ENCODE measurements at places on chromosomes 6 and 20.
A peak's percentile ranks its signal among the peaks of the same experiment; 100 is the strongest.

GRCh38 chr6:166512567-166512966, 73.9 kb downstream of the RAMACL start:
- DNase-seq = no peak

GRCh38 chr6:108168090-108168463, 2.3 kb downstream of the NR2E1 start:
- no peak for DNase-seq

- no peak for DNase-seq
These were observed 178.2 kb downstream of the GJA10 start for GRCh38 chr6:90072501-90072900.

DNA sequence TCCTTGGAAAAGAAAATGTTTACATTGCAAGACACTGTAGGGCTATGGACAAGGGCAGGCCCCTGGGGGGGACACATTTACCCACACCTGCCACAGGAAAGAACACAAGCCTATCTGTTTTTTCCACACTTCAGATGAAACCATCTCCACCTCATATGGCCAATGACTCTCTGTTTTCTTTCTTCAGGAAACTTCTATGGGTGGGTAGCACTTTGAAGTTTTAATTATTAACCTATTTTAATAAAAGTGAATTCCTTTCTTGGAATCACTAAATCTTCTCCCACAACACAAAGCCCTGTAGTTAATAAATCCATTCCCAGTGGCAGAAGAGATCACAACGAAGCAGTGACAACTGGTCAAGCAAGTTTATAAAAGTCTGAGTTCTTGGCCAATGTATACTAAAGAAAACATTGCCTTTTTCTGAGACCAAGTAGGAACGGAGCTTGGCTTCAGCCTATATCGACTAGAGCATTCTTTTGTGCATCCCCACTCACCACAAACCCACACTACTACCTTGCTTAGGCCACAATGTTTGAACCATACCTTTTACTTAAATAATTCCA, 125.1 kb upstream of the CARMIL1 start:
- no peak for DNase-seq

- DNase-seq = no peak
These were observed 31.3 kb downstream of the SLC22A3 start for GRCh38 chr6:160379466-160379865.

DNA sequence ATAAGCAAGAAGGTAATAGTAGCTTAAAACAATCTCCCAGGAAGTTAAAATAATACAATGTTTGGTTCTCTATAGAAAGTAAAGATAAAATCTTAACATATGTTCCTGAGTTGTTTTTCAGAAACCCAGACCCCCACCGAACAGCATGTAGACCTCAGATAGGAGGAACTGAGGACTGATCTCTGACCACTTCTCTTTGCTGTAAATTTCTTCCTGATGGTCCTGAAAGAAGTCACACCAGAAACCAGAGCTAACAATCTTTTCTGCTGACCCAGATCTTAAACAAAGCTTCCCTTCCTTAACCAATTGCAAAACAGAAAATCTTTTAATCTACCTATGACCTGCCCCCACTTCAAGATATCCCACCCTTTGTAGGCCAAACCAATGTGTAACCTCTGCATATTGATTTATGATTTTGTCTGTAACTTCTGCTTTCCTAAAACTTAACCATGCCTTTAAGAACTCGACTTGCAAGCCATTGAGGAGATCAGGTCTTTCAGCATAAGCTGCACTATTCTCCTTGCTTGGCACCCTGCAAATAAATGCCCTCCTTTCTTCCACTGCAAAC, 21.9 kb upstream of the BEND6 start:
- no peak for DNase-seq

GRCh38 chr6:123418071-123418470, 218.7 kb downstream of the TRDN start:
- no peak for DNase-seq

DNA sequence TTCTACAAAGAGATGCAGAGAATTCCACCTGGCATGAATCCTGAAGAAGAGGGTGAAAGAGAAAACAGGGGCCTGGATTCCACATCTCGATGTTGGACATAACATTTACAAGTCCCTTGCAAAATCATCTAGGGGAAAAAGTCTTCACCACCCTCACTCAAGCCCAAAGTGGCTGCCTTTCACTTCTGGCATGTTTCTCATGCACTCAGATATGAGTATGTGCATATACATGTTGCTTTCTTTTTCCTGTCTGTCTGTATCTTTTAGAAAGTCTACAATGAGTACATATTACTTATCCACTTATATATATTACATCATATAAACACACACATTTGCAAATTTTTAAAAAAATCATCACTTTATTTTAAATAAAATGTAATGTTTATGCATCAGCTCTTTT, 159.3 kb downstream of the KIF6 start:
- DNase-seq = no peak

DNA sequence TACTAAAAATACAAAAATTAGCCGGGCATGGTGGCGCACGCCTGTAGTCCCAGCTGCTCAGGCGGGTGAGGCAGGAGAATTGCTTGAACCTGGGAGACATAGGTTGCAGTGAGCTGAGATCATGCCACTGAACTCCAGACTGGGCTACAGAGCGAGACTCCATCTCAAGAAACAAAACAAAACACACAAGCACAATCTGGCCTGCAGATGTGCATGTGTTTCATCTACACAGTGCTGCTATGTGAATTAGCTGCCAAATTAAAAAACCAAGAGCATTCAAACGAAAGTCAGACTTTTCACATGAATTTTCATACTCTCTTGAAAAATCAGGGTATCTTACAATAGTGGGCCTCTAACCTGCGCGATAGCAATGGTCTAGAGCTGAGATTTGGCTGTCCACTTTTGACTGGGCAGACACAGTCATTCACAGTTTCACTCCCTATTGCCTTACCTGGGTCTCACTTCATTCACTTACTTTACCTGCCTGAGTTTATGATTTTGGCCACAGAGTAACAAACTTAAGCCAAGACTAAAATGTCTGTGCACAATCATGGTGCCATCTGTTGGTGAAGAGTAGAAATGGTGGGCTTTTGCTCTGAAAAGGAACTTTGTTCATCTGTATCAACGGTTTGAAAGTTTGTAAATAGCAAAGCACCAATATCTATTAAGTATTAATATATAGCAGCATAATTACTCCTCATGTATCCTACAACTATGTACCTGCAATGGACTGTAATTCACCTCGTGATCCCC, 138.5 kb upstream of the UST start:
- no peak for DNase-seq

- DNase-seq = no peak
These were observed 172.4 kb downstream of the ADGB start for GRCh38 chr6:146770965-146771735.

GRCh38 chr6:24458941-24459340, 30.4 kb downstream of the GPLD1 start:
- no peak for DNase-seq

DNA sequence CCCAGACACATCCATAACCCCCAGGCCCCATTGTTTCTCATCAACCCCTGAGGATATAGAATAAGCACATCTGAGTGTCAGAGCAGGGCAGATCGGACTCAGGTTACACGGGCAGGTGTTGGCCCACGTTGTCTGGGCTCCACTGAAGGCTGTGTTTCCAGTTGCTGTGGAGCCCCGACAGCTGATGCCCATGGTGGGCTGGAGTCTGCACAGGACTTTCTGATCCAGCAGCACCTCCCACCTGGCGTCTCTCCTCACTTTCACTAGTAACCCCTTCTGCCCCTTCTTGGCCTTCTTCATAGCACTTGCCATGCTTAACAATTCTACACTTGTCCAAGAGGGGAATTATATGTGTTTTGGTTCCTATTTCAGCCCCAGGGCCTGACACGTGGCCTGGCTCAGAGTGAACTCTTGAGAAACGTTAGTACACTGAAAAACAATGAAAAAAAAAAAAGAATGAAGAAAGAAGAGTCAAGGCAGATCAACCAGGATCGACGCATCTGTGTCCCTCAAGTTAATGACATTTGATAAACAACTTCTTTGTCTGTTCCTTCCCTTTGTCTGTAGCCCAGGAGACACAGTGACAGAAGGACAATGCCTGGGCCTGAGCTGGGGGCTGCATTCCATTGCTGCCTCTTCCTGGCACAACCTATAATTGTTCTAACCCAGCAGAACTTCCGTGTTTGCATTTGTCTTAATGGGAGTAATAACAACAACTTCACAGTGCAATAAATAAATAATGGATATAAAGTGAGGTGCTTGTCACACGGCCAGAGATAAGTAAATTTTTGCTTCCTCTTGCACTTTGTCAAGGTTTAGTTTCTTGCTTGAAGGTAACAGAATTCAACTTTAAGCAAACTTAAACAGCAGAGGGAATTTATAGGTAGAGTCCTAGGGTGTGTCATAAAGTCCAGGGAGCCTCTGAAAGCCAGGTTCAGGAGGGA, 224.2 kb upstream of the SSTR4 start:
- no peak for DNase-seq

DNA sequence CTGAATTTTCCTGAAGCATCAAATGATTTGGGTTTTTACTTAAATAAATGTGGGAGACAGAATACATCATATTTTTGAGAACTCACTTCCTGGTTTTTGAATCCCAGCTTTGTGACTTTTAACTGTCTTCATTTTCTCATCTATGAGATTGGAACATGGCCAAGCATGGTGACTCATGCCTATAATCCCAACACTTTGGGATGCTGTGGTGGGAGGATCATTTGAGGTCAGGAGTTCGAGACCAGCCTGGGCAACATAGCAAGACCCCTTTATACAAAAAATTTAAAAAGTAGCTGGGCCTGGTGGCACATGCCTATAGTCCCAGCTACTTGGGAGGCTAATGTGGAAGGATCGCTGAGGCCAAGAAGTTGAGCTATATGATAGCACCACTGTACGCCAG, 122.3 kb downstream of the QKI start:
- no peak for DNase-seq

GRCh38 chr20:54565255-54565654, 89.9 kb downstream of the DOK5 start:
- no peak for DNase-seq

DNA sequence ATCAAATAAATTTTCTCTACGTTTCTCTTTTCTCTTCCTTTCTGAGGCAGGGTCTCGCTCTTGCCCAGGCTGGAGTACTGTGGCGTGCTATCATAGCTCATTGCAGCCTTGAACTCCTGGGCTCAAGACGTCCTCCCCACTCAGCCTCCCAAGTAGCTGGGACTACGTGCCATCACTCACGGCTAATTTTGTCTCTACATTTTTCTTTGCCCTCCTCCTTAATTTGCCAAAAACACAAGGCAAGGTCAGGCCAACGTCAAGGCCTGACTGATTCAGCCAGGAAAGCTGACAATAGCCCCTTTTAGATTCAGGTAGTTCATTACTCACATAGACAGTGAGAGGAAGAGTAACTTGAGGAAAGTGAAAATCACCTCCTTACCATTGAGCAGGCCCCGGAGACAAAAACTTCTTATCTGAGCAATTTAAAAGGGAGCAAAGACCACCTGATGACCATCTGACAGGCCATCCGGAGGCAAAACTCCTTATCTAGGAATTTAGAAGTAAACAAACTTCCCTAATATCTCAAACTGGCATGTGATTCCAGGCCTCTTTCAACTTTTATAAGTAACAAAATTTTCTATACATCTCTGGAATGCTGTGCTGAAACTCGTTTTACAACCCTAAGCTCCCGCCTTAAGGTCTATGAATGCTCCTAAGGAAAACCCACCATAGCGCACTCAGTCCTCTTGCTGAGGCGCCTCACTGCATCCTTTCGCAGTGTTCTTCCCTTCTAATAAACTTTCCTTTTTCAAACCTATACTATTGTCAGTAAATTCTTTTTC, 42.1 kb upstream of the SRPK1 start:
- no peak for DNase-seq

- DNase-seq = no peak
These were observed 10.8 kb upstream of the WTAP start for GRCh38 chr6:159716247-159717096.

DNA sequence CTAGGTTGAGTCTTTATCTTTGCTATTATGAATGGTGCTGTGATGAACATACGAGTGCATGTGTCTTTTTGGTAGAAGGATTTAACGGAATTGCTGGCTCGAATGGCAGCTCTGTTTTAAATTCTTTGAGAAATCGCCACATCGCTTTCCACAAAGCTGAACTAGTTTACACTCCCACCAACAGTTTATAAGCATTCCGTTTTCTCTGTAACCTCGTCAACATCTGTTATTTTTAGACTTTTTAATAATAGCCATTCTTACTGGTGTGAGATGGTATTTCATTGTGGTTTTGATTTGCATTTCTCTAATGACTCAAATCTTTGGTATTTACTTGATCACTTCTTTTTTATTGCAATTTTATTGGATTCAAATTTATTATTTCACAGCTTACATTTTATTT, 117.4 kb upstream of the HDGFL1 start:
- DNase-seq = no peak

DNA sequence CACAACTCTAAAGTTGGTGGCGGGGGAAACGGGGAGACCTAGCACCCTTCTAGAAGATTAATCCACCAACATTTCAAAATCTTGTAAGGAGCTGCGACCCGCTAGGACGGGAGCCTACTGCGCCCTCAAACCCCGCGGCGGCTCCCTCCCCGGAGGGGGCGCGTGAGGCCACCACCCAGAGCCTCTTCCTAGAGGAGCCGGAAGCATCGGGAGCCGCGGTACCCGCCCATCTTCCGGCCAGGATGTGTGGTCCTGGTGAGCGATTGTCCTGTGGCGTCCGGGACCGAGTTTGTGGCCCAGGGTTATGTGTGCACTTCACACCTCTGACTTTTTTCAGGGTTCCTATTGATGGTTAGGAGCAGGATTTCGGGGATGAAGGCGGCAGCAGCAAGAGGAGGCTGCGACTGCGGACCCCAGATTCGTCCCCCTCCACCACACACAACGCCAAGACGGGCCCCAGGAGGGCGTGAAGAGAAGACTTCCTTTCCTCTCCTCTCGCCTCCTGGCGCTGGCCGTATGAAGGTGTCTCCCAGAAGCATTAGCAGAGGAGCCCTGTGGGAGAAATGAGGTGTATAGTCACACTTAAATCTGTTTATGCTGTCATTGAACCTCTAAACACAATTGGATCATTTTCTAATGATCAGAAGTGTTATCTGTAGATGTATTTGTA, 10.7 kb downstream of the ZNF165 start:
- DNase-seq = no peak

DNA sequence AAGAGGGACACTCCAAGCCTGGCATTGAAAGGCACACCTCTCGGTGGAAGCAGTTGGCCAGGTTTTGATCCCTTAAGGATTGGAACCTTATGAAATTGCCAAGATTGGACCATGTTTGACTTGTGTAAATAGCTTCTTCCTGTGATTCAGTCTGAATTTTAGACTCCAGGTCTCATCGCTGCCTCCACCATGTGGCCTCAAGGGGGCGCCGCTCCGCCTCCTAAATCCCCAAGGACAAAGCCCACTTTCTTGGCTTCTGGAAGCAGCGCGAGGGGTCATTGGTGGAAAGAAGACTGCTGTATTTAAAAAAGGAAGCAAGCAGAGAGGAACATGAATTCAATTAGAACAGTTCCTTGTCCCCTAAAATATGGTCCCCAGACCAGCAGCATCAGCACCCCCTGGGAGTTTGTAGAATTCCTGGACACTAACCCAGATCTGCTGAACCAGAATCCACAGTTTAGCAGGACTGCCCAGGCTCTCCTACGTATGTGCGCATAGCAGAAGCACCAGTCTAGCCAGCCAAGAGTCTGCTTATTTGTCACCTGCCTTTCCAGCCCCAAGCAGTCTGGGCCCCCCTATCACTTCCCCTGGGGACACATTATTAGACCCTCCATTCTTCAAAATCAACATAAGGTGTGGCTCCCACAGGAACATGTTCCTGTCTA, 108.5 kb downstream of the LY86 start:
- peak; percentile 43 for DNase-seq
